NCI-H2171 treated with DMSO at 0.1 percent for 48 hours (cell line): ENCODE measurements at places on chromosomes 4 and X.

GRCh38 chr4:186058253-186058979 is 10.5 kb upstream of the TLR3 start:
- no peak for DNase-seq

GRCh38 chr4:182897601-182898478 is 19.3 kb downstream of the DCTD start:
- no peak for DNase-seq

GRCh38 chr4:177802162-177802561 is 359.9 kb upstream of the AGA start:
- DNase-seq: no peak

DNA sequence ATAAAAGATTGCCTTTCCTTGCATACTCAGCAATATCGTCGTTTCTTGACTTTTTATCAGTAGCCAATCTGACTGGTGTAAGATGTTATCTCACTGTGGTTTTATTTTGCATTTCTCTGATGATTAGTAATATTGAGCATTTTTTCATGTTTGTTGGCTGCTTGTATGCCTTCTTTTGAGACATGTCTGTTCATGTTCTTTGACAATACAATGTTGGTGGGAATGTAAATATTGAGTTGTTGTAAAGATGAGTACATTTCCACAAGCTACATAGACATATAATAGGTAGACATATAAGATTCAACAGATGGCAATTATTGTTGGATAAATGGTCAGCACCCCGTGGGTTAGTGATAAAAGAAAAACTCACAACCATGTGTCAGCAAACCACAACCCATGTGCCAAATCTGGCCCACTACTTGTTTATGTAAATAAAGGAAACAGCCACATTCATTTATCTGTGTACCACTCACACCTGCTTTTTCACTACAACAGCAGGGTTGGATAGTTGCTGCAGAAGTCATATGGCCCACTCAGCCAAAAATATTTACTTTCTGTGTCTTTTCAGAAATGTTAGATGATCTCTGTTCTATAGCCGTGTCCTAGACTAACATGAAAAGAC is 153.1 kb upstream of the VCX start:
- DNase-seq: no peak

DNA sequence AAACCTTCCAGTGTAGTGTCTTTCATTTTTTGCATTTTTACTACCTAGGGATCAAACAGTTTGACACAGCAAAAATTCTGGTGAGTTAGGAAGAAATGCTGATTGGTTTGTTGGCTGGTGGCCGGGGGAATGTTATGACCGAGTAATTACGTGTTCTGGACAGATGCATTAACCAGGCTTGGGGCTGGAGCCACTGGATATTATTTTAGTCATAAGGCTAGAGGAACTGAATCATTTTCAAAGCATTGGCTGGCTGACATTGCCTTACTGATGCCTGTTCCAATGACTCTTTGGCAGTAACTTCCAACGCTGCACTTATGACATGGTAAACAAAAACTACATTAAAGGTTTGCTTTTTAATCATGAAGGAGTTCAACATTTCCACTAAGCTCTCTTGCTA is 84.6 kb downstream of the FBXO8 start:
- no peak for DNase-seq

DNA sequence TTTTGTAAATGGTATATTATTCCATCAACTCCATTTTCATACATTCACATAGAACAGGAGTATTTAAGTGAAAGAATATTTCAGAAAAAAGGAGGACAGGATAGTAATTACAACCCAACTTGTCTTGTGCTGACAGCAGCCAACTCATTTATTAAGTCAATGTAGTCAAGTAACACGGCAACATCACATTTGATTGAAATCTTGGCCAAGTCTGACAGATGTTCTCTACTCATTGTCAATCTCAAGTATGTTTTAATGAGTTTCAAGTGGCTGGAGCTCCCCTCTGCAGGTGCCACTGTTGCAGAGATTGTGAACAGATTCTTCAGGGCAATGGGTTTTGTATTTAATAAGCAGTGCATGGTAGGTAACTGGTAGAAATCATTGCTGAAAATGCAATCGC is 332.5 kb downstream of the C4orf33 start:
- peak; percentile 91 for DNase-seq

DNA sequence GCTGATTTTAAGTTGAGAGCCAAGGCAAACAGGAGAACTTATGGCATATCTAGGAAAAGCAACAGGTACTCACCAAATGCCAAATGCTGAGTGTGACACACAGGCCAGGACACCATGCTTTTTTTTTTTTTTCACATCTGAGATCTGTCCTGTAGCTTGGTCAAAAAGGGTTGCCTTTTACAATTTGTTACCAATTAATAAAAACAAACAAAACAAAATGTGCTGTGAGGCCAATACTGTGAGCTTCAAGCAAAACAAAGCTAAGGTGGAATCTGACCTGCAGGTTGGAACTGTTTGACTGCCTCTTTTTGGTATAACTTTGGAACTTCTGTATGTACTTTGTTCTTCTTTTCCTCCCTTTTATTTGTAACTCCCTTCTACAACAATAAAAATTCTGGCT is 548.5 kb upstream of the IGFBP7 start:
- DNase-seq: no peak

- no peak for DNase-seq
Measured at GRCh38 chr4:65589331-65589730, 81.0 kb downstream of the EPHA5 start.

DNA sequence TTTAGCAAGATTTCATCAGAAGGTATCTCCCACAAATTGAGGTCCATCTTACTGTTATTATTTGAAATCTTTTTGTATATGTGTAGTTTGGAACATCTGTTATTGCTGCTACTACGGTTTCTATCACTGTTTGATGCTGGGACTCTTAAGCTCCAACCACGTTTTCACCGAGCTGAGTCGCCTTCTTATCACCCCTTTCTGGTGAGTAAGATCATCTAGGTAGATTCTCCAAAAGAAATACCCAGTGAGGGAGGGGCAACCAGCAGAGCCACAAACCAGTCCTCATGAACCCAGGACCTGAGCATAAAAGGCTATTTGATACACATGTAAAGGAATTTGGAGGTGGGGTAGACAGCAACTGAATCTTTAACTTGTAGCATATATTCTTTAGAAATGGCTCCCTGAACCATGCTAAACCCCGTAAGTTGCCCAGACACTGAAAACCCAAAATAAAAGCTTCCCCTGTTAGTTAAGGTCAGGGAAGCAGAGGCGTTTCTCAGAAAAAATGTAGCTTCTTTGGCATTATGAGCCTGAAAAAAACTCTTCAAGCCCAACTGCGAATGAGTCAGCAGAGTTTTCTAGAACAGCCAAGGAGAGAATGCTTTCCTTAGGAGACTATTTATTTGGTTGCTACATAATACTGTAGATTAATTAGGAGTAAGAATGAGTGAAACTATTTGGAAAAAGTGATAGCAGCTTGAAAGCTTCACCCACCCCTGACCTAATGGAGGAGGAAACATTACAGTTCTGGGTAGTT is 53.8 kb upstream of the ATXN3L start:
- DNase-seq: no peak

- DNase-seq: no peak
Measured at GRCh38 chrX:110276778-110277177, 41.1 kb downstream of the AMMECR1 start.

DNA sequence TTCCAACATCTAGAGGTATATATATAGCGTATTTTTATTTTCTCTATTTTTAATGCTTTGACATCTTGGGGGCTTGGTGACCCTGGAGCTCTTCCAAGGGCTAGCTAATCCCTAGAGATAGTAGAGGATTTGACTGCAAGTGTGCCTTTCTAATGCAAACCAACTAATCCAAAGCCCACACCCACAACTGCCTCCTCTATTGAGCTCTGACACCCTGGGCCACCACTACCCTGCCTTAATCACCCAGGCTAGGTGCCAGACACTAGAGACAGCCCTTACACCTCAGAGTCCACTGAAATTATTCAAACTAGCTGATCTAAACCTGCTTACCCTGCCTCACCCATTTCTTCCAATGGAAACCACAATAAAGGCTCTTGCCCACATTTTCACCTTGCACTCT is 69.6 kb upstream of the ATXN3L start:
- DNase-seq: no peak

- DNase-seq: no peak
Measured at GRCh38 chr4:16227462-16227868, 1.2 kb upstream of the TAPT1 start.

GRCh38 chr4:109627361-109627760 is 67.3 kb downstream of the MCUB start:
- DNase-seq: no peak

DNA sequence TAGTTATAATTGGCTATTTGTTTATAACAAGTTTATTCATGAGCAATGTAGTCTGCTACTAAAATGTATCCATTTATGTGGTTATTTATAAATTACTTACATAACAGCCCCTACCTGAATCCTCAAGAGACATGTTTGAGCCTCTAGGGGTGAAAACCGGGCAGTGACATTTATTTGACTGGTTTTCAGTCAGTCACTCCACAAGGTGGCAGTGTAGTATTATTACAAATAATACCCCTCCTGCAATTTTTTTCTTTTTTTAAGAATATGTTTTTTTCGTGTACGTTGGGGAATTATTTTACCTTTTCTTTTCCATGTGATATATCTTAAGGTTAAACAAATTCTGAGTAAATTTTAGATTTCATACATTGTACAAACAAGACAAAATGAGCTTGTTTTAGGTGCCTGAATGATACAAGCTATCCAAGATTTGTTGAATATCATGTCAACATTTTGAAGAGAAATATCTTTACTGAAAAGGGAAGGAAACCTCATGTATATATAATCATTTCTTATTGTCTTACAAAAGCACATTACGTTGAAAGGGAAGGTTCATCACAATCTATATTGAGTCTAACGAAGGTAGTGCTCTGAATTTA is 598.7 kb upstream of the TECRL start:
- DNase-seq: peak; percentile 57

GRCh38 chr4:141497627-141498026 is 138.8 kb upstream of the IL15 start:
- no peak for DNase-seq
